ENCODE measurements at places on chromosomes 7 and 10. TPM values are rescaled to one million over a fixed set of nuclear protein-coding genes. Genes with fewer than 3 reads are reported as not detected.

The GPR146 gene
- total RNA-seq, result 3.3 TPM

The SPDYE16 gene
- total RNA-seq, result 0.17 TPM

GRCh38 chr7:136938476-136938875 lies 70.0 kb downstream of the CHRM2 start:
- no peak for DNase-seq
- no peaks in the 10 kb centered on the region for H3K27me3 ChIP-seq
- H3K4me1 ChIP-seq, result no peaks in the 10 kb centered on the region

GRCh38 chr7:49023345-49024328 lies 99.3 kb downstream of the CDC14C start:
- H3K4me1 ChIP-seq, result no peaks in the 10 kb centered on the region
- no peaks in the 10 kb centered on the region for H3K27me3 ChIP-seq
- no peak overlapping the region for H3K27ac ChIP-seq
- no peak for DNase-seq

DNA sequence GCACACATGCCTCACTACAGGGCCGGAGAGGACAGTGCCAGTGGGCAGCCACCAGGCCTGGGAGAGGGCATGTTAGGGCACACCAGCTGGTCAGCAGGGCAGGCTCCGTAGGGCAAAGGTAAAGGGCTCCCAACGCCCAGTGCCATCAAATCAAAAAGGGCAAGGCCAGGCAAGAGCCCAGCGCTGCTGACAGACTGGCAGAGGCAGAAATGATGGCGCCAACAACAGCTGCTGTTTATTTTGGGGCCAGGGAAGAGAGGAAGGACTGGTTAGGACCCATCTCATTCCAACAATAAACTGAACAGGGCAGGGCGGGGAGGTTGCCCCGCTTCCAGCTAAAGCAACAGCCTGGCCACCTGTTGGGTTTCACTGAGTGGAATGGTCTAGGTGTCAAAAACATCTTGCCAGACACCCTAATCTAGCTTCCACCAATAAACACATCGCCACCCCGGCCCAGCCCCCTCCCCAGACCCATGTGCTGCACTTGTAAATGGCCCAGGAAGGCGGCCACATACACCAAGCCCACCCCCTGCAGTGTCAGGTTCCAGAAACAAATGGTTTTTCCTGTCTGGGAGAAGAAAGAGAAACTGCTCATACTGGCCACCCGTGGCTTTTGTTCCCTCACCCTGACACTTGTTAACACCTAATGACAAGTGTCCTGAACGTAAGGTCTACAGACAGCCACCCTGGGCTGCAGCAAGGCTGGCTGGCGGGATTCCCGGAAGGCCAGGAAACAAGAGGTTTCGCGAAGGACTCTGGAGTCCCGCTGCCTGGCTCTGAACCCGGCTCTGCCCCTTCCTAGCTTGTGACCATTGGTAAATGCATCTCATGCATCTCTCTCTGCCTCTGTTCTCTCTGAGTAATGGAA lies 15.3 kb downstream of the SH3PXD2A start:
- H3K27me3 ChIP-seq, result no peaks in the 10 kb centered on the region
- H3K36me3 ChIP-seq, result no peaks in the 10 kb centered on the region
- peaks cover 18% of the 10 kb centered on the region for H3K4me1 ChIP-seq
- H3K27ac ChIP-seq, result no peak overlapping the region
- H3K4me3 ChIP-seq, result no peak overlapping the region

DNA sequence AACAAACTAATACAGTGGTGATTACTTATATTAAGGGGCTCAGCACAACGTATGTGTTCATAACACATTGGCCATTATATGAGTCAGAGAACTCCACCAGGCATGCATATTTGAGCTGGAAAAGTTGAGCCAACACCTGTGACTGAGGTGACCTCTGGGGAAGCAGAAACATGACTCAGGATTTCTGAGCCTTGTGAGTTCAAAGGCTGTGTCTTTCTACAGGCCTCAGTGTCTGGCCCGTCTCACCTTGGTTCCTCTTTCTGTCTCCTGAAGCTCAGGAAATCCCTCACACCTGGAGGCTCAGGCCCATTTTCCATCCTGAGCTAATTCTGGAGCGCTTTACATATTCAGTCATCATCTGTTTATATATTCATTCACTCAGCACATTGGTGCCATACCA lies 230.9 kb upstream of the AGK start:
- DNase-seq, result peak; percentile 2
- H3K27ac ChIP-seq, result no peak overlapping the region

- peak; percentile 14 for DNase-seq
- H3K27me3 ChIP-seq, result no peaks in the 10 kb centered on the region
- peak overlapping the region; percentile 69 for H3K27ac ChIP-seq
- H3K4me1 ChIP-seq, result no peaks in the 10 kb centered on the region
- H3K4me3 ChIP-seq, result peak overlapping the region; percentile 92
- H3K36me3 ChIP-seq, result no peaks in the 10 kb centered on the region
Observed at GRCh38 chr7:133253519-133253875, 619 bp downstream of the EXOC4 start.

DNA sequence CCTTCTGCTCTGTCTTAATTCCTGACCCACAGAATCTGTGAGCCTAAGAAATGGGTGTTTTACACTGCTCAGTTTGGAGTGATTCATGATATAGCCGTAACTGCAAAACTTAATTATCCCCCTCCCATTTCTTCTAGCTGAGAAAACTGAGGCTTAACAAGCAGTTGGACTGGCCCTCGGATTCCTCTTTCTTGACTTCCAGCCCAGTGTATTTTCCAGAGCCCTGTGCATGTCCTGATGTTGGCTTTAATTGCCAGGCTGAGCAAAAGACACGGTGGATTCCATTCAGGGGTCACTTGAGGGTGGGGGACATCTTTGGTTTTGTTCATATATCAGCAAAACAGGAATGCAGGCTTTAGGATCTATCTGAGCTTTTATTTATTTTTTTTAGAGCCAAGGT lies 489.8 kb downstream of the TYW1 start:
- no peaks in the 10 kb centered on the region for H3K36me3 ChIP-seq
- H3K27me3 ChIP-seq, result no peaks in the 10 kb centered on the region
- DNase-seq, result no peak
- no peak overlapping the region for H3K27ac ChIP-seq
- no peaks in the 10 kb centered on the region for H3K4me1 ChIP-seq

- no peaks in the 10 kb centered on the region for H3K27me3 ChIP-seq
- no peaks in the 10 kb centered on the region for H3K4me1 ChIP-seq
- H3K4me3 ChIP-seq, result no peak overlapping the region
- peaks cover 6% of the 10 kb centered on the region for H3K36me3 ChIP-seq
Observed at GRCh38 chr10:102493771-102494170, 8.7 kb downstream of the ACTR1A start.

DNA sequence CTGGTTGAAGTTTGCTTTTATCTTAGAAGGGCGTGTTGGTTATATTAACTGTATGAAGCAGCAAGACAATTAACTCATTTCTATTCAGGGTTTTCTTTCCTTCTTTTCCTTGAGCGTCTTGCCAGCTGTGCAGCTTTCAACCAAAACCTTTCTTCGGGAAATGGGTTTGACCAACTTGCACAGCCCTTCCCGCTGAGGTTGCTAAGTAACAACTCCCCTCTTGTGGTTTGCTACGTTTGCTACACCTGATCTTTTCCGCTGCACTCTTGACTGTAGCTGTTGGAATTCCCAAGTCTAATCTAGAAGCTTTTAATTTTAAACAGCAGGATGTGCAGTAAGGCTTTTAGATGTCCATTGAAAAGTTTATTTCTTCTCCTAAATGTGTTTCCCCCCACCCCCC lies 116.9 kb downstream of the CDCA7L start:
- no peak overlapping the region for H3K4me3 ChIP-seq
- no peaks in the 10 kb centered on the region for H3K4me1 ChIP-seq
- H3K36me3 ChIP-seq, result no peaks in the 10 kb centered on the region

All from fibroblast of lung (primary cell).